ENCODE measurements at places on chromosomes 13 and 19.
A peak's percentile ranks its signal among the peaks of the same experiment; 100 is the strongest.

DNA sequence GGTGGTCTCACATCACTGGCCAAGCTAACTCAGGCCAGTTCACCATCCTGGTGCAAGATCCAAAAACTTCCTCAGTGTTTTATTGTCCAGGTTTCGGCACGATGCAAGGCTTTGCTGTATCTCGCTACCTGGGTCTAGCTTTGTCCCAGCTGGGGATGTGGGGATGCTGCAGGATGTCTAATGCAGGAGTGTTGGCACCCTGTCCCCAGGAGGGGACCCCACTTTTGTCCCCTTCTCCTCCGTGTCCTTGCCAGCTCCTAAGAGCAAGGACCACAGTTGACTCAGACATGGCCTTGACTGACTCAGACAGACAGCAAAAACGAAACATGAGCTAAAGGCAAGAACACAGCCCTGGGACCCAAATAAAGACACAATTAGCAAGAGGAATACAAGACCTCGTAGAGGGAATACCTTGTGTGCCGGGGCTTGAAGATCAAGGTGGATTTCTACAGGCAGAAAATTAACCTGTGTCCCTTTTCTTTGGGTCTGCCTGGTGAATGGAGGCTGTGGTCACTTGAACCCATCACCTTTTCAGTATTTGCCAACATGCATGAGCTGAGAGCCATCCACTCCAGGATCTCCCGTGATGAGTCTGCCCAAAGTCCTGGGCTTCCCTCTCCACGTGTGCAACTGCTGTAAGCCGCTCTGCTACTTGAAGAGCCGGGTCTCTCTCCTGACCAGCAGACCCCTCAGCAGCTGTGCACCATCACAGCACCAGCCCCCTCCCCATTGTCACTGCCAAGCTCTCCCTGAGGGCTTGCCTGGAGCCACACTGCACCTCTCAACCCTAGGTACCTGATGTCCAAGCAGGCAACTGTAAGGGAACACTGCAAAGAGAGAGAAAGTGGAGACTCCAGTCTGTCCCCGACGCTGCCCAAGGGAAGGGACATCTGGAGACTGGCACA is 149.5 kb upstream of the ZNF507 start:
- no peak for DNase-seq

DNA sequence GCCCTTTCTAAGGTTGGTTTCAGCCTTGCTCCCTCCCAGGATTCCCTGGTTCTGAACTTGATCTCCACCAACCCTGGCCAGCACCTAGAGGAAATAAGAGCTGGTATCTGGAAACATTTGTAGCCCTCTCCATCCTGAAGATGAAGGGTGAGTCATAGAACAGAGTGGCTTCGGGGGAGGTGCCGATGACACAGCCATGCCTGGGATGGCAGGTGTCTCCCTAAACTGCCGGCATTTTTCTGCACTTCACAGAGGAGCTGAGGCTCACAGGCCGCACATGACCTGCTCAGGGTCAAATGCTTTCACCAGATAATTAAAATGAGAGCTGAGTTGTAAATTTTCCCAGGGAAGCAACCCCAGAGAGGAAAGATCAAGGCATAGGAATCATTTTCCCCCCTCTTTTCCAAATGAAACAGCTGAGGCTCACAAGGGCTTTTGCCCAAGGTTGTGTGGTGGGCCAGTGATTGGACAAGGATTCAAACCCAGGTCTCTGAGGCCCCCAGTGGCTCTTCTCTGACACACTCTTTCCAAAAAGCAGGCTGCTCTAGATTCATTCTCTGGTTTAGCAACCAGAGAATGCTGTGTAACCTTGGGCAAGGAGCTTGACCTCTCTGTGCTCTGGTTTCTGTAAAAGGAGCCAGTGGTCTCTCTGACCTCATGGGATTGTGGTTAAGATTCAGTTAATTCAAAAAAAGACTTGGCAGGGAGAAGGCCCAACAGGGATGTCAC is 1.2 kb upstream of the SLC25A42 start:
- DNase-seq, result peak; percentile 10

- DNase-seq, result no peak
These were observed 776.9 kb downstream of the GPC5 start for GRCh38 chr13:92175330-92175729.

DNA sequence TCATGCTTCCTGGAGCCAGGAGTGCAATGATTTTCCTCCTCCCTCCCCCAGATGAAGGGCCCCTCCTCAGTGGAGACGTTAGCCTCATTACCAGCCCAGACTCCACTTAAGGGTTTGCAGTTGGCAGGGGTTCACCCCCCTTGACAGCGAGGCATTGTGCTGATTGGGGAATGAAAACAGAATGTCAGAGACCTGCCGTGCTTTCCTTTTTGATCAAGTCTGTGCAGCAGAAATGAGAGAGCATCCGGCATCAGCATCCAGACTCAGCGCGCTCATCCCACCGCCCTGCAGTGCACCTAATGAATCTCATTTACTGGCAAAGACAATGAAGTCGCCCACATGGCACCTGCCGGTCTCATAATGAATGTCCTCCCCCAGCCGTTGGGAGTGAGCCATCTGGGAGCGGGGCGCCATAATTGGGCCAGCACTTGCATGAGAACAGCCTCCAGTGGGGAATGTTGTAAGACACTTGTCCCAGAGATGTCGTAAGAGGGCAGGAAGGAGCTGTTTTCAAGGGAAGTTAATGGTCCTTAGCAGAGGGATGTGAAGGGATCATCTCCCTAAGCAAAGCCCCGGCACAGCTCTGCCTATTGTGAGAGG is 98.3 kb upstream of the UQCRFS1 start:
- no peak for DNase-seq

GRCh38 chr19:41785653-41786052 is 10.7 kb upstream of the CEACAM3 start:
- DNase-seq, result peak; percentile 38

DNA sequence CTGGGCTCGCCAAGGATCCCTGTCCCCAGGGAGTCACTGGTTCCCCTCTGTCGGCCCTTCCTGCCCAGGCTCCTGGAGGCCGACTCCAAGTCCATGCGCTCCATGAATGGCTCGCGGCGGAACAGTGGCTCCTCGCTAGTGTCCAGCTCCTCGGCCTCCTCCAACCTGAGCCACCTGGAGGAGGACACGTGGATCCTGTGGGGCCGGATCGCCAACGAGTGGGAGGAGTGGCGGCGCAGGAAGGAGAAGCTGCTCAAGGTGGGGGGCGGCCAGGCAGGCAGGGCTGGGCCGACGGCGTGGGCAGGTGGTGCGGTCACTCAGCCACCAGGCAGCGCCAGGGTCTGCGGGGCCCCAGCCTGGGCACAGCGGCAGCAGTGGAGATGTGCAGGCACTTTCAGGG is 17.6 kb downstream of the EVI5L start:
- no peak for DNase-seq

DNA sequence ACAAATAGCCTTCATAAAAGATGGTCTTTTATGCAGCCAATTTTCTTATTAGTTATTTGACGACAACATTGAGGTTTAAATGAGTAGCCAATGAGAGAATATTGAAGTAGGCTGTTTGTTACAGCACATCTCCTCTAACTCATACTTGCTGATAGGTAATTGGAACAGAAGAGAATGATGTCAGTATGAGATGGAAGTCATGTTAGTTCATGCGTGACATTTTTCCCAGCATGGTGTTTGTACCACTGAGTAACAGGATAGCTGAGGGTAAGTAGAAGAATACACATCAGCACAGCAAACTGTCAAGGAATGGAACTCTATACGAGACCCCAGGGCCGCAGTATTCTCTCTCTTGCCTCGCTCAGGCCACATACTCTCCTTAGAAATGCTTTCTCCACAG is 37.2 kb downstream of the COL4A2 start:
- DNase-seq, result no peak

DNA sequence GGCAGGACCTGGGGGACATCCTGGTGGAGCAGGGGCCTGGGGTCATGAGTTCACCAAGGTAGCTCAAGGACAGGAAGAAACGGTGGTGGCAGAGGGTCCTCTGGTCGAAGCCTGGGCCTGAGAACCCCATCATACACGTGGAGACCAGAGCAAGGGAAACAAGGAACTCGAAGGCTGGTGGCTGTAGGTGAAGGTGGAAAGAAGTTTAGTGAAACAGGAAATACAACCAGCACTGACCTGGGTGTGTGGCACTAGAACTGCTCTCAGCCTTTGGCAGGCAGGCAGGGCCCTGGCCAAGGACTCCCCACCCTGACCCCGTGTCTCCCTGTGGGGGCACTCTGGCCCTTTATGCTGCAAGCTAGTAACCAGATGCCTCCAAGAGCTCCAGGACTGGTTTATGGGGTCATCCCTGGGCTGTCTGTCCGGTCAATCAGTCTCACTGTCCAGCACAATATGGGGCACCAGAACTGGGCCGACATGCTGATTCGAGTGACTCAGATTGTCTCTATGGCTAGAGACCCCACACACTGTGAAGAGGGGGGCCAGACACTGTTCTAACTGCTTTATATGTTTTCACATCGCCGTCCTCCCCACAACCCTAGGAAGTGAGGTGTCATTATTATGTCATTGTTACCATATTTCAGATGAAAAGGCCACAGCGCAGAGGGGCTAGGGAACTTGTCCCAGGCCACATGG is 3.8 kb downstream of the COX6B2 start:
- DNase-seq, result no peak

- DNase-seq, result no peak
These were observed 45.1 kb upstream of the DOCK9 start for GRCh38 chr13:99022941-99023340.

DNA sequence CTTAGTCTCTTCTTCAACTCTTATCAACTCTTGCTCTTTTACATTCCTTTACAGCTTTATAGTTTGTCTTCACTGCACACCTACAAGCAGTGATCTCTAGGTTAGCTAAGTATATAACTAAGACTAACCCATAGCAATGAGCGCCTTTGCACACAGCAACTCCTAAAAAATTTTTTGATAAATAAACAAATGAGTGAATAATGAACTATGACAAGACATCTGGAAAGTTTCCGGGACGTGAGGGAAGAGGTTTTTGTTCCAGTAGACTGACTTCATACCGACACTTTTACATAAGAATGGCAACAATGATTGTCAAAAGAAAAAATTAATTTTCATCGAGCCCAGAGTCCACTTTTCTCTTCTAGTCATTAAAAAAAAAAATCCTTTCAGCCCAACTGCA is 98.3 kb downstream of the ELF1 start:
- DNase-seq, result no peak

- peak; percentile 27 for DNase-seq
These were observed 7.1 kb downstream of the LDLR start for GRCh38 chr19:11096210-11096841.

- no peak for DNase-seq
These were observed 221.6 kb downstream of the NBEA start for GRCh38 chr13:35163674-35164073.

DNA sequence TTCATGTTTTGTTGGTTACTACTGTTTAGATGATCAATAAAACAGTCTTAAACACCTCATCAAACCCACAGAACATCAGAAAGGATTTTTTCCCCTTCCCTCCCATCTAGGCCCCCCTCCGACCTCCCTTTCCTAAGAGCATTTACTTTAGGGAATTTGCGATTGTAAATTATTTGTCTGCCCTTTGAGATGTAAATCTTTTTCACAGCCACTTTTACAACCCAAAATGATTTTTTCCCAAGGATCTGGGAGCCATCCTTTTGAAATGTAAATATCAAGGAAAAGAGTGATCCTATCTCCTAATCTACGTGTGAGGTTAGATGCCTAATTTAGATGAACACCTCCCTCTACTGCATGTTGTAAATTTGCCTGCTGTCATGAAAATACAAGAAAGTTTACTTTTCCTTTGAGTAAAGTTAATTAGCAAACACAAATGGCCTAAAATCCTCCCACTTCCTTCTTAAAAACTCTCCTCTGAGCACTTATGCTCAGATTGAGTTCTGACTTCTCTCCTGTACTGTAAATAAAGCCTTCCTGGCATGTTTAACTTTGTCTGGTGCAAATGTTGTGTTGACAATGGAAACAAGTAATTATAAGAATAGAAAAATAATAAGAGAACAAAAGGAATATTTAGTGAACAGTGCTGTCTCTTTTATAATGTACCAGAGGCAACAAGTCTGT is 1646.9 kb upstream of the SPRY2 start:
- no peak for DNase-seq

- DNase-seq, result no peak
These were observed 8.2 kb upstream of the INAFM1 start for GRCh38 chr19:47266401-47266941.

- DNase-seq, result no peak
These were observed 59.4 kb upstream of the FARP1 start for GRCh38 chr13:98083507-98083906.

GRCh38 chr19:41934849-41935374 is 6.7 kb upstream of the ERFL start:
- DNase-seq, result peak; percentile 39

DNA sequence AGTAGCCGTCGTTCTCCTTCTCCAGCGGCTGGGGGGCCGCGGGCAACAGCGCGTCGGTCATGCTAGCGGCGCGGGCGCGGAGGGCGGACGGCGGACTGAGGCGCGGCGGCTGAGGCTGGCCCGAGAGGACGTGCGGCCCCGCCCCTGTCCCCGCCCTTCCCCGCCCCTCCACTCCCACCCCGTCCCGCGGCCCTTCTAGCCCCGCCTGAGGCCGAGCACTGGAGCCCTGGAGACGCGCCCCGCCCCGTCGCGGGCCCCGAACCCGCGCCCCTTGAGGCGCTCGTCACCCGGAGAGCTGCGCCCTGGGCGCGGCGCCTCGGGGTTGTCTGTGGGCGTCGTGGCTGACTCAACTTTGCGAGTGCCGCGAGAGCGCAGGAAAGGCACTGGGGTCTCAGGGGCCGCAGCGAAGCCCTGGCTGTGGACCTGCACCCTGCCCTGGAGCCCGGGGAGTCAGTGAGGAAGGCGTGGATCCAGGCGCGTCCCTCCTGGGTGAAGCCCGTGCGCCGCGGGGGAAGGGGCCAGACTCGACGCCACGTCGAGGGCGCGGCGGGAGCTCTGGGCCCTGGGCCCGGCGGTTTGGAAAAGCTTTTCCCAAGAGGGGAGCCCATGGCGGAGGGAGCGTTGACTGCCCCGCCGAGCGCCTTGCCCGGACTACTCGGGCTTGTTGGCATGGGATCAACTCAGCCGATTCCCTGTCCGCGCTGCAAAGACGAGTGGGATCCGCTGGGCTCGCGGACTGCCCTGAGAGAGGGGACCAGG is at the start of gene RHPN2:
TSS of gene RHPN2 (minus strand) at position 97 of the 759 bp plus-strand sequence. CDS start at position 61, 36 bp downstream.
- no peak for DNase-seq

- DNase-seq, result no peak
These were observed 148.0 kb downstream of the FOXO1 start for GRCh38 chr13:40518481-40518882.

GRCh38 chr13:32022311-32022710 is 9.3 kb upstream of the FRY start:
- no peak for DNase-seq

DNA sequence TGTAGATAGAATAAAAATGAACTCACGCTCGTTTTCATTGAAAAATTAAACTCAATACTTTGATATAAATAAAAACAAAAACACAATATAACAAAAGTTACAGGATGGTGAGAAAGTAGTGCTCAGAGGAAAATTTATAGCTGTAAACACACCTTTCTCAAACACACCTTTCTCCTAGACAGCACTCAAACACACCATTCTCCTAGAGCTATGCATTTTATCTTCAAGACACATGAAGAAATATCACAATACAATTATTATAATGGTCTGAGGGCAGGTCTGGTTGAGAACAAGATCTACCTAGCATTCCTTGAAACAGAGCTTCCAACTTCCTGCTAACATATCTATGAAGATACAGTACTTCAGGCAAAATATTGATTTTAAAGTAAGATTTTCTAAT is 183.4 kb upstream of the NBEA start:
- no peak for DNase-seq

Data from bone marrow (tissue), 2 donors.